Colonic mucosa (tissue), 4 donors: ENCODE measurements at places on chromosomes 13 and 19. TPM values are rescaled to one million over a fixed set of nuclear protein-coding genes. Genes with fewer than 3 reads are reported as not detected.

- H3K27ac ChIP-seq = no peak overlapping the region
- peaks cover 9% of the 10 kb centered on the region for H3K27me3 ChIP-seq
- H3K4me3 ChIP-seq = peak overlapping the region; percentile 51
- no peaks in the 10 kb centered on the region for H3K4me1 ChIP-seq
- no peak for DNase-seq
- no peaks in the 10 kb centered on the region for H3K36me3 ChIP-seq
These were observed 2.2 kb downstream of the CLEC11A start for GRCh38 chr19:50725218-50725910.

DNA sequence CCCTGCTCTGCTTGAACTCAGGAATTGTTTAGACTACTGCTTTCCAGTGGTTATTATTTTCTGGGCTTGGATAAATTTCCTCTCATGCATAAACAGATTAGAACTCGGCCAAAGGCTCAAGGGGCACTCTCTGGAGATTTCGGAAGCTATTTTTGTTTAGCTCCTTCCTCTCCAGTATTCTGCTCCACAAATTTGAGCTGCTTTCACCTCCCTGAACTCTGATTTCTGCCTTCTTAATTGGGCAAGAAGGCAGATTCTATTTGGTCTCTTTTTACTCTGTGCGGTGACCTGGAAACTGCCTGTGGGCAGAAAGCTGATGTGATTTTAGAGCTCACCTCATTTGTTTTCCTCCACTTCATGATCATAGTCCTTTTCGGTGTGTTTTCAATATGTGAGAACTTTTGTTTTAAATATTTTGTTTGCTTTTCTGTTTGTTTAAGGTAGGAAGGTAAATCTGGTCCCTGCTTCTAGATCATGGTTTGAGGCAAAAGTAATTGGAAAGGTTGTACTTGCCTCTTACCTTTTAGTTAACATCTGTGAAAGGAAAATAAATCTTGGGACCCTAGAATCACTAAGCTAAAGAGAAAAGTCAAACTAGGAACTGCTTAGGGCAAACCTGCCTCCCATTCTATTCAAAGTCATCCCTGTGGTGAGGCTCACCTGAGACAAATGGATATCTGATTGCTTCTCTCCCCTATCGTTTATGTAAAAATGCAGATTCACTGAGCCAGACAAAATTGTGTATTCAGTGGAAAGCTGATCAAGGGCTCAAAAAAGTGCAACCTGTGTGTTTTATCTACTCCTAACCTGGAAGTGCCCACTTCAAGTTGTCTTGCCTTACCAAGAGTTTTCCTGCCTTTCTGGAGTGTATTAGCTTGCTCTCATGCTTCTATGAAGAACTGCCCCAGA, 714.7 kb upstream of the PCDH20 start:
- no peaks in the 10 kb centered on the region for H3K4me1 ChIP-seq
- H3K27ac ChIP-seq = no peak overlapping the region
- H3K27me3 ChIP-seq = no peaks in the 10 kb centered on the region
- DNase-seq = no peak
- no peak overlapping the region for H3K4me3 ChIP-seq
- H3K36me3 ChIP-seq = no peaks in the 10 kb centered on the region

TSSK6 gene
- total RNA-seq = 2.2 TPM

PALM gene
- total RNA-seq = 3.9 TPM

GRCh38 chr19:35959040-35959967, 23.1 kb downstream of the LRFN3 start:
- H3K4me1 ChIP-seq = no peaks in the 10 kb centered on the region
- no peak overlapping the region for H3K27ac ChIP-seq
- DNase-seq = no peak
- H3K27me3 ChIP-seq = peaks cover 14% of the 10 kb centered on the region

- peaks cover 25% of the 10 kb centered on the region for H3K4me1 ChIP-seq
- H3K27me3 ChIP-seq = no peaks in the 10 kb centered on the region
- DNase-seq = peak; percentile 86
- H3K27ac ChIP-seq = peak overlapping the region; percentile 75
- peak overlapping the region; percentile 16 for H3K4me3 ChIP-seq
These were observed 3.9 kb downstream of the IRF2BP1 start for GRCh38 chr19:45881909-45882528.

KCNN4 gene
- 25.4 TPM for total RNA-seq

- DNase-seq = peak; percentile 25
- H3K27ac ChIP-seq = no peak overlapping the region
- H3K4me3 ChIP-seq = no peak overlapping the region
- H3K27me3 ChIP-seq = peaks cover 9% of the 10 kb centered on the region
- no peaks in the 10 kb centered on the region for H3K4me1 ChIP-seq
- H3K36me3 ChIP-seq = no peaks in the 10 kb centered on the region
These were observed 6.5 kb downstream of the UNC13A start for GRCh38 chr19:17681505-17682125.

AZU1 gene
- 0.27 TPM for total RNA-seq

ELSPBP1 gene
- not detected for total RNA-seq

DNA sequence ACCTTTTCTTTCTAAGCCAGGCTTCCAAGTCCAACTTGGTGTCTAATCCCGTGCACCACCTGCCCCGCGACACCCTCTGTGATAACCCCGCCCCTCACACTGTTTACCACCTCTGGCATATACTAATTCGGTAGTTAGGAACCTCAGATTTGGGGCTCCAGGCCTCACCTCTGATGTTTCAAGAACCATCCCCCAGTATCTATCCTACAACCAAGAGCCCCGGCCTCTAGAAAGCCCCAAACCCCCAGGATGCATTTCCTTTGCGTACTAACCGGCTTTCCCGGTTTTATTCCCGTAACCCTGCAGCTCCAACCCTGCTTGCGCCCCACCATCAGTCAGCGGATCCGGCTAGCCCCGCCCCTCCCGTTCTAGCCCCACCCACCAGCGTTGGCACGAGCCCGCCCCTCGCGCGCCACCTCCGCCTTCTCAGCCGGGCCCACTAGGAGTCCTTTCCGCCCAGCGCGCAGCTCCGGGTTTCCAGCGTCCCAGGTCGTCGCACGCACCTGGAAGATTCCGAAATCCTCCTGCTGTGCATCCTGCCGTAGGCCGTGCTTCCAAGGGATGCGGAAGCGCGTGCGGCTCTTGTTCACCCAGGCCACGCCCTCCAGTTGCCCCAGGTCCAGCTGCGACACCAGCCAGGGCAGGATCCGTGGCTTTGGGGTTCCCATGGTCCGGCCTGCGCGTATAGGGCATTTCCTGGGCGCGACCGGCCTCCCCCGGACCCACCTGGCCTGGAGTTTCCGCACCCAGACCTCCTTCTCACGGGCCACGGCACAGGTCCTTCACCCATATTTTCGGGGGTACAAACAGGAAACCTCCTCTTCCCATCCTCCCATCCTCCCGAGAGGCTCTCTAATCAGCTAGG, 1.3 kb downstream of the IRF3 start:
- H3K4me3 ChIP-seq = peak overlapping the region; percentile 60
- peak; percentile 97 for DNase-seq
- peaks cover 12% of the 10 kb centered on the region for H3K4me1 ChIP-seq
- H3K27me3 ChIP-seq = no peaks in the 10 kb centered on the region

GARRE1 gene
- total RNA-seq = 13.0 TPM

STAP2 gene
- total RNA-seq = 218 TPM

GRCh38 chr19:1430246-1430645, 8.0 kb upstream of the RPS15 start:
- no peak overlapping the region for H3K4me3 ChIP-seq
- no peaks in the 10 kb centered on the region for H3K27me3 ChIP-seq
- H3K4me1 ChIP-seq = no peaks in the 10 kb centered on the region
- H3K36me3 ChIP-seq = peaks cover 26% of the 10 kb centered on the region

DNA sequence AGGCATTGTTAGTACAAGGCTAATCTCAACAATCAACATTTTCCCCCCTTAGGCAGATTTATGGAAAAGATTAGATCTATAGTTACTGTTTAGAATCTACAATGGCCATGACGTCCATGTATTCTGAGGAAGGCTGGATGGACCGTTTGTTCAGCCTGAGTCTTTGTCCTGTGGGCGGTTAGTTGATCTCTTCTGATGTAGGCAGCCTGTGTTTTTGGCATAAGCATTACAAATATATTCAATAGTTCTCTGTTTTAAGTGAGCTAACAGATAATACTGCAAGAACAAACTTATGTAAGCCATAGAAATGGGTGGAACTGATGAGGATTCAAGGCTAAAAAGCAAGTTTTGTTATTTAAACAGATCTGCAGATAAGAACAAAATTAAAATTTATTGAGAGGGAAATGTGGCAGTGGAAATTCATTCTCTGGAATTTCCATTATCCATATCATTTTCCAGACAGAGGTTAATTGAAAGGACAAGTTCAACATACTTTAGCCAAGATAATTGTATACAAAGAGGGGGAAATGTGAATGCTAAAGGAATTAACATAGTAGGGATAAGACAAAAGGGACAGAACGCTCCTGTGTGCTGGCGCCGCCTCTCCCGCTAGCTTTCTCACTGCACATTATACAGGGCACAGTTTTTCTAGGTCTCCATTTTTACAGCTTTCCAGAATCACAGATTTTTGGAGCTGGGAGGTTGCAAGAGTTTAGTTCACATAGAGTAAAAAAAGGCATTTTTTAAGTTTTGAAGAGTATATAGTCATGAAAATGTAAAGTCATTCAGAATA, 48.6 kb downstream of the FAM124A start:
- no peaks in the 10 kb centered on the region for H3K36me3 ChIP-seq
- H3K27ac ChIP-seq = no peak overlapping the region
- H3K4me3 ChIP-seq = no peak overlapping the region

DNA sequence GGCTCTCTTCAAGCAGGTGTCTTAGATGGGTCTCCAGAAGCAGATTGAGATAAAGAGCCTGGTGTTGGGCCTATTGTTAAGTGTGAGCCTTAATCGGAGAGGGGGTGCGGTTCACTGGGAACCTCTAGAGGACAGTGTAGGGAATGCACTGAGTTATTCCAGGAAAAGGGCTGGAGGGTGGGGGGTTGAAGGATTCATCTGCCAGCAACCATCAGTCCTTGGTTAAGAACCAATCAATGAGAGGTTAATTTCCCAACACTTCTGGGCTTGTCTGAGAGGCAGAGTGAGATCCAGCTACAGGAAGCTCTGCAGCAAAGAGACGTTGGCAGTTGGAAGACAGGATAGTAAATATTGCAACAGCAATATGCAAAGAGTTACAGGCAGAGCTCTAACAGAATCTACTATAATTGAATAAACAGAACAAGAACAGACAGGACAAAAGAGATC, 28.7 kb downstream of the CYP4F2 start:
- no peak overlapping the region for H3K27ac ChIP-seq
- peak; percentile 42 for DNase-seq
- H3K36me3 ChIP-seq = no peaks in the 10 kb centered on the region
- H3K27me3 ChIP-seq = no peaks in the 10 kb centered on the region
- no peaks in the 10 kb centered on the region for H3K4me1 ChIP-seq

SCGB2B2 gene
- total RNA-seq = 0.42 TPM

ZNF628 gene
- total RNA-seq = 8.6 TPM

- no peak for DNase-seq
- no peaks in the 10 kb centered on the region for H3K27me3 ChIP-seq
- H3K27ac ChIP-seq = no peak overlapping the region
- H3K4me1 ChIP-seq = no peaks in the 10 kb centered on the region
- H3K4me3 ChIP-seq = no peak overlapping the region
- H3K36me3 ChIP-seq = no peaks in the 10 kb centered on the region
These were observed 63.0 kb downstream of the RFX2 start for GRCh38 chr19:6047256-6047655.

GPC5 gene
- total RNA-seq = 0.42 TPM

SERTM1 gene
- total RNA-seq = not detected

DNA sequence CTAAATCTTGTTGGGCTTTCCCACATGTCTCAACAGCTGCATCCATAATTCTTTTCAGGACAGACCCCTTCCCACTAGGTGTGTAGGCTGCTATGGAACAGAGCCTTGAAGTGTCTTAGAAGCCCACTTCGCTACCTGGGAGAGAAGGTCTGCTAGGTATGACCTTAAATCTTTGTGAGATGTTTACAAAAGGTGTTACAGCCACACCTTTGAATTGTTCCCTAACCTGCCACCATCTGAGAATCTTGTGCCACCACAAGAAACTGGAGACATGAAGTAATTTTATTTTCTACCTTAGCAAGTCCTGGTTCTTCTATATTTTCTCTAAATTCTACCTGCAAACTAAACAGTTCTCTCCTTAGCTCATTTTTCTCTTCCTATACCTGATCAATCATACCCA, 67.4 kb upstream of the IL17D start:
- no peaks in the 10 kb centered on the region for H3K27me3 ChIP-seq
- H3K36me3 ChIP-seq = no peaks in the 10 kb centered on the region
- no peak for DNase-seq
- no peak overlapping the region for H3K4me3 ChIP-seq
- no peak overlapping the region for H3K27ac ChIP-seq

DNA sequence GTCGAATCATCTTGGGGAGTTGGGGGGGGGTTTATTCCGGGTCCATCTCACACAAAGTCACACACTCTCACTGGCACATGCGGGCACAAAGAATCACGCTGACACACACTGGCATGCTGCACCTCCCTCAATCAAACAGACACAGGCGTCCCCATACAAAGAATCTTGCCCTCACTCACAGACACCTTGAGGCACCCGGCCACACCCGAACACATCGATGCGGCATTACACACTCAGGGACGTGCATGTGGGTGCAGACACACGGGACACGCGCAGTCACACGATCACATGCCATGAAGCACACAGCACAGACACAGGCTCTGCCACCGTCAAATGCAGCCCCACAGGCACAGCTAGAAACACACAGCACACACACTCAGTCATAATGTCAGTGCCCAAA, 7.8 kb downstream of the NFIX start:
- H3K27ac ChIP-seq = no peak overlapping the region
- no peak overlapping the region for H3K4me3 ChIP-seq
- peak; percentile 19 for DNase-seq
- no peaks in the 10 kb centered on the region for H3K36me3 ChIP-seq

GRCh38 chr13:111922086-111922485, 144.9 kb upstream of the SOX1 start:
- H3K36me3 ChIP-seq = no peaks in the 10 kb centered on the region
- no peak overlapping the region for H3K4me3 ChIP-seq
- no peak for DNase-seq
- no peaks in the 10 kb centered on the region for H3K27me3 ChIP-seq
- no peaks in the 10 kb centered on the region for H3K4me1 ChIP-seq

NCAN gene
- total RNA-seq = 0.05 TPM

DNA sequence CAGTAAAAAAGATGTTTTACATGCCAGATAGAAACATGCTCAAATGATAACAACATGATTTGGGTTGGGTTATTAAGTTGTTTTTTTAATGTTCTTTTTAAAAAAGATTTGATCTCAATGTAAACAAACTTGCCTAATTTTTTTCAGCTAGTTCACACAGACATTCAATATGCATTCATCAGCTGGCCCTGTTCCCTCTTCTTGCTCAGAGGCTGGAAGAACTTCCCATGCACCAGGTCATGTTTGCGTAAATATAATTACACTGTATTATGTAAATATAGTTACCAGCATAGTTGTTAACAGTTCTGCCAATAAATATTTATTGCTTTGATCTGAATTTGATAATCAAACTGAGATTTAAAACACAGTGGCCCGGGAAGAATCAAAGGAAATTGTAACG, 70.6 kb downstream of the ATP11A start:
- no peak overlapping the region for H3K4me3 ChIP-seq
- H3K4me1 ChIP-seq = no peaks in the 10 kb centered on the region
- no peaks in the 10 kb centered on the region for H3K36me3 ChIP-seq

HCST gene
- 4.8 TPM for total RNA-seq

- peak overlapping the region; percentile 85 for H3K4me3 ChIP-seq
- H3K27me3 ChIP-seq = no peaks in the 10 kb centered on the region
- no peaks in the 10 kb centered on the region for H3K36me3 ChIP-seq
- H3K27ac ChIP-seq = peak overlapping the region; percentile 97
- DNase-seq = peak; percentile 15
These were observed 868 bp upstream of the UBAC2 start for GRCh38 chr13:99199541-99200431.
